Caco-2 (cell line): ENCODE measurements at places on chromosomes 11 and 22. TPM values are rescaled to one million over a fixed set of nuclear protein-coding genes. Genes with fewer than 3 reads are reported as not detected.

Gene GRM5
- total RNA-seq, result not detected in 2 replicates

Gene CDC42BPG
- 29.1 and 36.0 TPM in 2 replicates for total RNA-seq

Gene MYEOV
- total RNA-seq, result 0.52 TPM in 1 of 2 replicates, not detected in the other

Gene ANO3
- total RNA-seq, result not detected in 2 replicates

Gene APOBEC3F
- total RNA-seq, result 7.8 and 9.1 TPM in 2 replicates

Gene TSPAN18
- 5.9 and 7.4 TPM in 2 replicates for total RNA-seq

Gene TNRC6B
- 22.1 and 23.5 TPM in 2 replicates for total RNA-seq

Gene GAL3ST3
- not detected in 2 replicates for total RNA-seq

Gene EIF3F
- 289 and 315 TPM in 2 replicates for total RNA-seq

Gene HORMAD2
- total RNA-seq, result 2.4 and 3.1 TPM in 2 replicates

Gene PRAME
- total RNA-seq, result not detected in 2 replicates

Gene OR2AG2
- total RNA-seq, result not detected in 2 replicates

Gene MS4A7
- not detected in 2 replicates for total RNA-seq

DNA sequence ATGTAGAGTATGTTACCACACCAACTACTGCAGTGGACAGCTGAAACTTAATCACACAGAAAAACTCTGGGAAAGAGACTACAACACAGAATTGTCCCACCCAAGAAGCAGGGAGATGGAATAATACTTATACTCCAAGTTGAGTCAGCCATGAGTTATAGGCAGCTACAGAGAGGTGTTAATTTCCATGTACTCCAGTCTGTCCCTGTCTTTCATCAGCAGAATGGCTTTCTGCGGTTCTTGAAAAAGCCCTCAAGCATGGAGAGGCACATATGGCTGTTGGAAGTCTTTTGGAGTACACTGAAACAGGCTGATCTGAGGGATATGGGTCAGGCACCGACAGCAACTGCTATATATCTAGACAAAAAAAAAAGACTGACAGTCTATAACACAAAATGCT, 219.5 kb downstream of the DLG2 start:
- H3K27me3 ChIP-seq, result no peaks in the 10 kb centered on the region
- H3K4me1 ChIP-seq, result no peaks in the 10 kb centered on the region
- DNase-seq, result no peak
- H3K36me3 ChIP-seq, result no peaks in the 10 kb centered on the region
- no peak overlapping the region for H3K27ac ChIP-seq
- H3K4me3 ChIP-seq, result no peak overlapping the region

DNA sequence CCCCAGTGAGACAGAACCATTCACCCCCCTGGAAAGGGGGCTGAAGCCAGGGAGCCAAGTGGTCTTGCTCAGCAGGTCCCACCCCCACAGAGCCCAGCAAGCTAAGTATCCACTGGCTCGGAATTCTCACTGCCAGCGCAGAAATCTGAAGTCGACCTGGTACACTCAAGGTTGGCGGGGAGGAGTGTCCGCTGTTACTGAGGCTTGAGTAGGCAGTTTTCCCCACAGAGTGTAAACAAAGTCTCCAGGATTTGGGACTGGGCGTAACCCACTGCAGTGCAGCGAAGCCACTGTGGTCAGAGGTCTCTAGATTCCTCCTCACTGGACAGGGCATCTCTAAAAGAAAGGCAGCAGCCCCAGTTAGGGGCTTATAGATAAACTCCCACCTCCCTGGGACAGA, 10.0 kb downstream of the PATE1 start:
- H3K4me3 ChIP-seq, result no peak overlapping the region
- no peaks in the 10 kb centered on the region for H3K36me3 ChIP-seq
- H3K27ac ChIP-seq, result no peak overlapping the region
- no peaks in the 10 kb centered on the region for H3K4me1 ChIP-seq

GRCh38 chr22:37486224-37486845, at the start of gene MFNG:
Gene MFNG (minus strand): TSS chr22:37486384. CDS start chr22:37486177, 207 bp downstream.
- H3K27ac ChIP-seq, result peak within 1 kb of the TSS; percentile 85
- H3K36me3 ChIP-seq, result no peaks in the 10 kb centered on the region; the same call in 1 of the 2 replicates
- DNase-seq, result peak; percentile 72
- peaks cover 14% of the 10 kb centered on the region for H3K4me1 ChIP-seq
- H3K4me3 ChIP-seq, result peak within 1 kb of the TSS; percentile 4; the same call in 1 of the 2 replicates
- no peaks in the 10 kb centered on the region for H3K27me3 ChIP-seq

- no peaks in the 10 kb centered on the region for H3K27me3 ChIP-seq
- no peak overlapping the region for H3K4me3 ChIP-seq
- peaks cover 65% of the 10 kb centered on the region for H3K4me1 ChIP-seq
- no peaks in the 10 kb centered on the region for H3K36me3 ChIP-seq
- DNase-seq, result no peak
These were observed 17.2 kb downstream of the POU2AF1 start for GRCh38 chr11:111361874-111362273.

GRCh38 chr11:55914482-55914881, at the start of gene OR5W2:
Gene OR5W2 (minus strand): TSS chr11:55914582. CDS start chr11:55914582, 0 bp downstream.
- no peaks in the 10 kb centered on the region for H3K36me3 ChIP-seq
- H3K4me3 ChIP-seq, result no peak within 1 kb of the TSS
- H3K4me1 ChIP-seq, result no peaks in the 10 kb centered on the region
- no peaks in the 10 kb centered on the region for H3K27me3 ChIP-seq
- no peak for DNase-seq

- H3K4me1 ChIP-seq, result no peaks in the 10 kb centered on the region; the same call in 1 of the 2 replicates
- H3K27me3 ChIP-seq, result no peaks in the 10 kb centered on the region
- H3K27ac ChIP-seq, result no peak overlapping the region
- H3K36me3 ChIP-seq, result no peaks in the 10 kb centered on the region
- DNase-seq, result no peak
- no peak overlapping the region for H3K4me3 ChIP-seq
These were observed 75.2 kb downstream of the EIF3M start for GRCh38 chr11:32658639-32659406.

DNA sequence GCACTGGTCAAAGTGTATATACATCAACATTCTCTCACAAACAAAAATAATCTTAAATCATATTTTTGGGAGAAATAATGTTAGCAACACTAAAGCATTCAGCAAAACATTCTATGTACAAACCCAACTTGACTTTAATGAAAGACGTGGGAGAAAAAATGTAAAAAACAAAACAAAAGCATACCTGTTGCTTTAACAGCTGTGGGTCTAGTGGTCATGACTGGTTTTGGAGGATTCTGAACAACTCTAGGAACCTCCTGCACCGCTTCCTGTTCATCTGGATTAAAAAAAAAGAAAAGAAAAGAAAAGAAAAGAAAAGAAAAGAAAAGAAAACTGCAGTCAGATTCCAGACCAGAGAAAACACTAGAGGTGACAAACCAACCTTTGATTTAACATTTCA, 2.1 kb downstream of the FNBP4 start:
- H3K4me1 ChIP-seq, result peaks cover 6% of the 10 kb centered on the region; the same call in 1 of the 2 replicates
- no peak for DNase-seq
- peaks cover 1% of the 10 kb centered on the region; the same call in 1 of the 2 replicates for H3K36me3 ChIP-seq
- H3K27me3 ChIP-seq, result no peaks in the 10 kb centered on the region
- H3K4me3 ChIP-seq, result no peak overlapping the region

DNA sequence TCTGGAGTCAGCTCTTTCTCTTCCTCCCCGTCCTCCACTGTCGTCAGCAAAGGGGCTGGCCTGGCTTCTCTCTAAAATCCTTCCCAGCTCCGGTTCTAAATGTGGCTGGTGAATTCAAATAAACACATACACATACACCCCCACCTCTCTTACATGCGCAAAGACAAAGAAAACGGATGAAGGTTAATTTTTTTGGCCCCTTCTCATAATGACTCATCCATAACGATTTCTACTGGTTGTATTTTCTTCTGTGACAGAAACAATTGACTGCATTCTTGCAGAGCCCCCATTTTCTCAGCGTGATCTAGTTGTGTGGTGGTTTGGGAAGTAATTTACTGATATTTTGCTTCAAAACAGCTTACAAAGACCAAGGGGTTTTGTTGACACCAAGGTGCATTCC, 130.0 kb upstream of the NTM start:
- no peak overlapping the region for H3K4me3 ChIP-seq
- H3K27ac ChIP-seq, result no peak overlapping the region
- no peaks in the 10 kb centered on the region for H3K4me1 ChIP-seq

- no peaks in the 10 kb centered on the region for H3K36me3 ChIP-seq
- H3K27ac ChIP-seq, result no peak overlapping the region
- H3K27me3 ChIP-seq, result no peaks in the 10 kb centered on the region
- DNase-seq, result no peak
These were observed 66.9 kb upstream of the CHST1 start for GRCh38 chr11:45732343-45732742.

DNA sequence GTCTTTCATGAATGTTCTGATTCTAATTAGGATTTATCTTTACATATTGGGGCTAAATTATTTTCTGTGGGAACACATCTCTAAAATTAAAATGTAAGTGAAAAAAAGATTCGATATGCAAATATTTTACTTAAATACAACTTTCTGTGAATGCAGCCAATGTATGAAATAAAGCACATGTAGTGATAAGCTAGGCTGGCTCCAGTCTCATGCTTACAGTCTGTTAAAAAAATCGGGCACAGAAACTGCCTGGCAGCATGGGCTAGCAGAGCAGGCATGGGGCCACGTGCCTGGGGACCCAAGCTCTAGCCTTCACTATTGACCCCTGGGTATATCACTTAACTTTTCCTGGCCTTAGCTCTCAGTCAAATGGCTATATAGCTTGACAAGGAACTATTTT, 46.5 kb downstream of the NELL1 start:
- H3K4me3 ChIP-seq, result no peak overlapping the region
- no peak overlapping the region for H3K27ac ChIP-seq
- H3K36me3 ChIP-seq, result no peaks in the 10 kb centered on the region
- no peaks in the 10 kb centered on the region for H3K27me3 ChIP-seq

- no peak overlapping the region for H3K27ac ChIP-seq
- DNase-seq, result no peak
- H3K4me3 ChIP-seq, result no peak overlapping the region
- no peaks in the 10 kb centered on the region for H3K27me3 ChIP-seq
- H3K4me1 ChIP-seq, result no peaks in the 10 kb centered on the region
These were observed 22.6 kb downstream of the RPL27A start for GRCh38 chr11:8705146-8705545.

DNA sequence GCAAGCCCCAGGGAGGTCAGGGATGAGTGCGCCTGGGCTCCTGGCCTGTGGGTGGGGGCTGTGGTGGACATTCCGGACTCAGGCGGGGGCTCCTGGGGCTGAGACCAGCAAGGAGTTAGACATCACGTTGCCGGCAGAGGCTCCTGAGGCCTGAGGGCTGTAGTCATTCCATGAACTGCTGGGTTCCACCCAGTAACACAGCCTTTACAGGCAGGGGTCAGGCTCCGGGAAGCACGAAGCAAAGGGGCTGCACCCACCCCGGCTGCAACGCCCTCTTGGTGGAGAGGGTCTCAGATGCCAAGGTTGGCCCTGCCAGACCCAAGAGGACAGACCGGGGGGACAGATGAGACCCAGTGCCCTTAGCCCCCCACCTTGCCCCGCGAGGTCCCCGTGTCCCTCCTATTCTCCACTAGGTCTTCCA, 9.0 kb downstream of the TNNT3 start:
- no peaks in the 10 kb centered on the region; the same call in 1 of the 2 replicates for H3K4me1 ChIP-seq
- DNase-seq, result no peak
- H3K27me3 ChIP-seq, result no peaks in the 10 kb centered on the region
- H3K4me3 ChIP-seq, result no peak overlapping the region
- H3K36me3 ChIP-seq, result no peaks in the 10 kb centered on the region

DNA sequence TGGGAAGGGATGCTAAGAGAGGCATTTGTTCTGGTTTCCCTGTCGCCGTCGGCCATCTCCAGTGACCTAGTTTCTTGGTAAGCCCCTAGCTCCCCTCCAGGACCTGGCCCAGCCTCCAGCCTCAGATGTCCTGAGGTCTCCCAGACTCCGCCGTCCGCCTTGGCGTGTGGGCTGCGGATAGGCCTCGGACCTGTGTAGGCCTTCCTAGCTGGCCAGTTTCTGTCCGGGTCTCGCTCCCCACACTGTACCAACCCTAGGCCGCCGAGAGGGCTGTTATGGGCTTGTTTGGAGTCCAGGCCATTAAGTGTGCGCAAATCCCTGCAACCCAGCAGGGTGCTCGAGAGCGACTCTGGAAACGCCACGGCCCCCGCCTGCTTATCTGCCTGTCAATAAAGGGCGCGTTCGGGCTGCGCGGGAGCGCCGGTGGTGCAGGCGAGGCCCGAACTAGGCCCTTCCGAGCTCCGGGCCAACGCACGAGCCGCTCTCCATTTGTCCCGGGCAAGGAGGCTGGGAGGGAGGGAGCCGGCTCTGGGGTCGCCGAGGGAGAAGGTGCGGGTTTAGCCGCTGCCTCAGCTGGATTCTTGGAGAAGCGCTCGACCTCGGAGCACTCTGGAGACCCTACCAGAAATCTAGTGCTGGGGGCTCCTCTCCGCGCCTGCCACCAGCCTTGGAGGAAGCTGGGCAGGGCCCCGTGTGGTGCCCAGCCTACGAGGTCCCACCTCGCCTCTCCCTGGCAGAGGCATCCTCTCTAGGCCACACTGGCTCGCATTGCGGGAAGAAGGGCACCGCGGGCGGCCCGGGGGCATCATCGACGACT, 8.7 kb upstream of the PAX6 start:
- H3K27me3 ChIP-seq, result peaks cover 6% of the 10 kb centered on the region
- H3K27ac ChIP-seq, result no peak overlapping the region
- H3K36me3 ChIP-seq, result no peaks in the 10 kb centered on the region
- no peak for DNase-seq
- peaks cover 8% of the 10 kb centered on the region; the same call in 1 of the 2 replicates for H3K4me1 ChIP-seq

DNA sequence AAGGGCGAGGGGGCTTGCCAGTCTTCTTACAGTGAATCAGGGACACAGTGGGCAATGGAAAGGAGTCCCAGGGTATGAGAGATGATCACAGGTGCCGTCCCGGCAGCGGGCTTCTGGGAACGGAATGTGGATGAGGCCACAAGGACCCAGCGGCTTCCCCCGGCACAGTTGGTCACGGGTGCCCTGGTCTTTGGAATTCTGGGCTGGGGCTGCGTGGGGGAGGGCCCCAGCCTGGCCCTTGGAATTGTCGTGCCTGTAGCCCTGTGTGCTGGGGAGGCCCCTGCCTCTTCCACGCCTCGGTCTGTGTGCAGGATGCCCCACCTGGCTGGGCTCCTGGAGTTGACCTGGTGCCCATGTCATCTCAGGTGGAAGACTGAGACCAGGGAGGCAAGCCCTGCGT, 76.6 kb downstream of the FBLN1 start:
- no peak for DNase-seq
- H3K4me1 ChIP-seq, result peaks cover 17% of the 10 kb centered on the region
- H3K27me3 ChIP-seq, result no peaks in the 10 kb centered on the region
- H3K36me3 ChIP-seq, result no peaks in the 10 kb centered on the region; the same call in 1 of the 2 replicates
- no peak overlapping the region for H3K4me3 ChIP-seq

- no peak overlapping the region for H3K4me3 ChIP-seq
- H3K4me1 ChIP-seq, result peaks cover 30% of the 10 kb centered on the region
- H3K27me3 ChIP-seq, result no peaks in the 10 kb centered on the region
- peaks cover 2% of the 10 kb centered on the region; the same call in 1 of the 2 replicates for H3K36me3 ChIP-seq
- DNase-seq, result no peak
- H3K27ac ChIP-seq, result peak overlapping the region; percentile 56
These were observed 56.9 kb upstream of the CCDC89 start for GRCh38 chr11:85742873-85743275.

GRCh38 chr22:21443057-21443734, 24.0 kb upstream of the TMEM191C start:
- H3K27ac ChIP-seq, result no peak overlapping the region
- H3K4me3 ChIP-seq, result no peak overlapping the region
- no peaks in the 10 kb centered on the region; the same call in none of the 2 replicates for H3K36me3 ChIP-seq

- no peak for DNase-seq
- no peaks in the 10 kb centered on the region for H3K36me3 ChIP-seq
- no peak overlapping the region for H3K4me3 ChIP-seq
- H3K27me3 ChIP-seq, result no peaks in the 10 kb centered on the region
- H3K4me1 ChIP-seq, result peaks cover 17% of the 10 kb centered on the region
These were observed 127.8 kb downstream of the MED15 start for GRCh38 chr22:20635227-20635591.
